Amniotic epithelial cell (primary cell): ENCODE measurements at places on chromosomes 12 and 14.

DNA sequence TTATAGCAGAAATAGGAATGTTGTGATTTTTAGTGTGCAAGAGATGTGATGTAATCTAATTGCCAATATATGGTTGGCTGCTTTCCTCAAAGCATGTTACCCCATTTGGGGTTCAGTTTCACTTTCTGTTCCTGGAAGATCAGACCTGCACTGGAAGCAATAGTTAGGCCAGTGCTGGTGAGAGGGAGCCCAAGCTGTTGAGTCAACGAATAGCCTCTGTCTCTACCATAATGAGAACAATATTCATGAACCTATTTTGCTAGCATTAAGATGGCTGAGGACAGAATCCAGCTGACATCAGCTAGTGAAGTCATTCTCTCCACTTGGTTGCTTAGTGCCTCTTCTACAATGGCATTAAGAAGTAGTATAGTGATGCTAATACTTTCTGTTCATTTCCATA lies 379.9 kb upstream of the DCN start:
- no peak for DNase-seq

DNA sequence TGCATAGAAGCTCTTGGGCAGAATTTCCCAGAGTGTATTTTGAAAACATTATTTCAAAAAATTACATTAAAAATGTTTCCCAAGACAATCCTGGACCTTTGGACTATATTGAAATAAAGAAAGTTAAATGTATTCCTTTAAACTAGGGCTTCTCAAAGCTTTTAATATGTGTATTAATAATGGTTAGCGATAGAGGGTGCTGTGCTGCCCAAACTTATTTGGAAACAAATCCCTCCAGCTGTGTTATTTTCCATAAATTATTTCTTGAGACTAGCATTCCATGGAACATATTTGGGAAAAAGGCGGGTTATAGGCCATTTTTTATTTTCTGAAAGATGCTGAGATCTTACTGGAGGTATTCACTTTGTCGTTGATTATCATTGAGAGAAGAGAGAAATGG lies 397.8 kb upstream of the MIS18BP1 start:
- no peak for DNase-seq

GRCh38 chr12:46609273-46609623 lies 216.5 kb downstream of the SLC38A4 start:
- no peak for DNase-seq

- no peak for DNase-seq
Measured at GRCh38 chr12:87266305-87266704, 762.9 kb downstream of the C12orf50 start.

GRCh38 chr14:50943943-50944646 lies at the start of gene PYGL:
TSS of gene PYGL (minus strand) at chr14:50944483. CDS start at chr14:50944403, 80 bp downstream.
- DNase-seq = peak; percentile 53

- no peak for DNase-seq
Measured at GRCh38 chr12:91627225-91627624, 444.6 kb upstream of the DCN start.

DNA sequence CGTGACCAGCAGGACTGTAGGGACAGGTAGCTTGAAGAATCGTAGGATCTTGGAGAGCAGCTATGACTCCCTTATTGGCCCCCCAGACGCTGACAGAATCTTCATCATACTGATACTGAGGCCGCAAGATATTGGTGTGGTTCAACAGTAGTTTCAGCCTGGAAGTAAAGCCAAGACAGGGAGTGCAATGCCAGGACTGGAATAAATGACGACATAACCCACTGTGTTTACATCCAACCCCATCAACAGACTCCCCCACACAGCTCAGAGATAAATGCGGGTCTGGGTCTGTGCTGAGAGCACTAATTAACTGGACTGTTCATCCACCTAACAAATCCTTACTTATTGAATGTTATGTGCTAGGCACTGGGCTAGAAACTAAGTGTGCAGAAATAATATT lies 16.6 kb downstream of the NOXRED1 start:
- peak; percentile 98 for DNase-seq

GRCh38 chr12:84270470-84271140 lies 642.0 kb downstream of the SLC6A15 start:
- DNase-seq = no peak

GRCh38 chr14:60485057-60485597 lies 736 bp downstream of the C14orf39 start:
- no peak for DNase-seq

GRCh38 chr14:31059152-31059924 lies 33.2 kb upstream of the STRN3 start:
- peak; percentile 99 for DNase-seq

DNA sequence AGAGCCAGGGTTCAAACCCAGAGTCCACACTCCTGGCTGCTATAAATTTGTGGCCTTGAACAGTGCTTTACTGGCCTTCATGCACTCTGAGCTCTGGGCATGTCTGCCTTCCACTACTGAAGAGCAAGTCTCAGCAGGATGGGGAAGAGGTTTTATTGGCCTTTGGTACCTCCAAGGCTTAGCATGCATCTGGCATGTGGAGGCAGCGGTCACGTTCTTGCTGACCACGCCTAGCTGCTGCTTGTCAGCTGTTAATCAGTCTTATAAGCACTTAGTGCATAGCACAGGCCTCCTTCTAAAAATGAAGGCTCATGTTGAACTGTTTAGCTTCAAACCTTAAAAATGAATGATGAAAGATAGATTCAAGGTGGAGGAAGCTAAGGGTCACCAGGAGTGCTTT lies 177.5 kb downstream of the PELI2 start:
- DNase-seq = no peak

DNA sequence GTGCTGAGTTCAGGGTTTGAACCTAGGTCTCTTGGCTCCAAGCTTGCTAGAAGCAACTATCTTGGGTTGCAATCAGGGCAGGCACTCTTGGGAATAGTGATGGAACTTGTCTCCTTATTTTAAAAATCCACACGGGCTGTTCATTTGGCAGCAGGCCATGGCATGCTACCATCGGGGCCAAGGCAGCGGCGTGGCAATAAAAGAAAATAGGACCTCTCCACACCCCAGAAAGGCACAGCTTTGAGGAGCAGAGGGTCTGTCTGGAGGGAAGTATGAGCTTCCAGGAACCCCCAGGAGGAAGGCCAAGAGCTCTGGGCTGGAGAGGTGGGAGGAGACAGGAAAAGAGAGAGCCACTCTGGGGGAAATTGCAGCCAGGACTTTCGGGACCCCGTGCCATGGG lies 15.3 kb downstream of the RPS6KL1 start:
- no peak for DNase-seq

DNA sequence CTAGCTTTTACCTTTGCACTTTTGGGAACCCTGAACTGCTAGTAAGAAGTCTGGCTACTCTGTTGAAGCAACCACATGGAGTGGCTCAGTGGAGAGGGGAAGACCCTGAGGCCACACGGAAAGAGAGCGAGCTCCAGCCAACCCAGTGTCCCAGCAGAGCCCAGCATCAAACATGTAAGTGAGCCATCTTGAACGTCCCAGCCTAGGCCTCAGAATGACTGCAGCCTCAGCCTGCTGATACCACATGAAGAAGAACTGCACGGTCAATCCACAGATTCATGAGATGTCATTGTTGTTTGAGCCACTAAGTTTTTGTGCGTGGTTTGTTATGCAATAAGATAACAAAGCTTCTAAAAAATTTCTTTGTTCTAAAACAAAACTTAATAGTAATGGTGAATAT lies 40.2 kb downstream of the TFCP2 start:
- DNase-seq = no peak

- DNase-seq = peak; percentile 98
Measured at GRCh38 chr12:110109037-110109836, 14.9 kb upstream of the IFT81 start.

GRCh38 chr12:105888696-105889095 lies 250.1 kb downstream of the NUAK1 start:
- DNase-seq = peak; percentile 87

GRCh38 chr12:122072031-122072970 lies 6.3 kb upstream of the MLXIP start:
- DNase-seq = peak; percentile 98

DNA sequence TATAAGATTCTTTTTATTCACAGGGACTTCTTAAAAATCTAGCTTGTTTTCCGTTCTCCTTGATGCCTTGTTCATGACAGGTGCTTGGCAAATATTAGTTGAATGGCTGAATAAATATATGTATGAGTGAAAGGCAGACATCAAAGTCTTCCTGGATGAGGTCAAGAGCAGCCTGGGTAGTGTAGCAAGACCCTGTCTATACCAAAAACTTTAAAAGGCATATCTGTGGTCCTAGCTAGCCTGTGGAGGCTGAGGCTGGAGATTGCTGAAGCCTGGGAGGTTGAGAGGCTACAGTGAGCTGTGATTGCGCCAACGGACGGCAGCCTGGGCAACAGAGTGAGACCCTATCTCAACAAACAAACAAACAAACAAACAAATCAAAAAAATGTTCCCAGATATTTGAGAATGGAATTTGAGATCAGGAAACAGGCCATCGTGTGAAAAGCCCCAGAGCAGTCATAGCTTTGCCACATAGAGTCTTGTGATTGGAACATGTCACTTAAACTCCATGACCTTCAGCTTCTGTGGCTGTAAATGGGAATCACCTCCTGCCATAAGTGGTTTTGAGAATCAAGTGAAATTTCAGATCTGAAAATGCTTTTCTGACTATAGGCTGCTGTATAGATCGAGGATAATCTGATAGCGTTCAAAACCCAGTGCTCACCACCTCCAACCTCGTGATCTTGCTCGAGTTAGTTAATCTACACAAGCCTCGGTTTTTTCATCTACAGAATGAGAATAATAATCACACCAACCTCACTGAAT lies 64.3 kb downstream of the ZFP36L1 start:
- no peak for DNase-seq

- DNase-seq = no peak
Measured at GRCh38 chr14:91415794-91416743, 1.6 kb downstream of the CCDC88C start.

DNA sequence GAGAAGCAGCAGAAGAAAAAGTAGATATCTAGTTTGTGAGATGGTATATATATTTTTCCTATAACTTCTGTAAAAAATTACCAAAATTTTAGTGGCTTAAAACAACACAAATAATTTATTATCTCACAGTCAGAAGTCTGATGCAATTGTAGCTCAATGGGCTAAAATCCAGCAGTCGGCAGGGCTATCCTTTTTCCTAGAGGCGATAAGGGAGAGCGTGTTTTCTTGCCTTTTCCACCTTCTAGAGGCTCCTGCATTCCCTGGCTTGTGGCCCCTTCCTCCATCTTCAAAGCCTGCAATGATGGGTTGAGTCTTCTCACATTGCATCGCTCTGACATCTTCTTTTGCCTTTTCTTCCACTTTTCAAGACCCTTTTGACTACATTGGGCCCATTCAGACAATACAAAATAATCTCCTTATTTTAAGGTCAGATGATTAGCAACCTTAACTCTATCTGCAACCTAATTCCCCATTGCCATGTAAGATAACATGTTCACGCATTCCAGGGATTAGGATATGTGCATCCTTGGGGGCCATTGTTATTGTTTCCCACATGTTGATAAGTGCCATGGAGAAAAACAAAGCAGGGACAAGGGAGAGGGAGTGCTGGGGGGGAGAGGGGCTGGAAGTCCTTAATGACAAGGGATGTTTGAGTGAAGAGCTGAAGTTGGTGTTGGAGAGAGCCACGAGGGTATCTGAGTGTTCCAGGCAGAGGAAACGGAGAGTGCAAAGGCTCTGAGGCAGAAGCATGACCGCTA lies 13.8 kb upstream of the DDX47 start:
- DNase-seq = peak; percentile 30

- no peak for DNase-seq
Measured at GRCh38 chr14:105335735-105336476, 21.4 kb downstream of the PACS2 start.

- DNase-seq = peak; percentile 41
Measured at GRCh38 chr12:9064815-9065606, 50.7 kb downstream of the A2M start.

- DNase-seq = no peak
Measured at GRCh38 chr14:78227248-78228077, 57.3 kb downstream of the NRXN3 start.

DNA sequence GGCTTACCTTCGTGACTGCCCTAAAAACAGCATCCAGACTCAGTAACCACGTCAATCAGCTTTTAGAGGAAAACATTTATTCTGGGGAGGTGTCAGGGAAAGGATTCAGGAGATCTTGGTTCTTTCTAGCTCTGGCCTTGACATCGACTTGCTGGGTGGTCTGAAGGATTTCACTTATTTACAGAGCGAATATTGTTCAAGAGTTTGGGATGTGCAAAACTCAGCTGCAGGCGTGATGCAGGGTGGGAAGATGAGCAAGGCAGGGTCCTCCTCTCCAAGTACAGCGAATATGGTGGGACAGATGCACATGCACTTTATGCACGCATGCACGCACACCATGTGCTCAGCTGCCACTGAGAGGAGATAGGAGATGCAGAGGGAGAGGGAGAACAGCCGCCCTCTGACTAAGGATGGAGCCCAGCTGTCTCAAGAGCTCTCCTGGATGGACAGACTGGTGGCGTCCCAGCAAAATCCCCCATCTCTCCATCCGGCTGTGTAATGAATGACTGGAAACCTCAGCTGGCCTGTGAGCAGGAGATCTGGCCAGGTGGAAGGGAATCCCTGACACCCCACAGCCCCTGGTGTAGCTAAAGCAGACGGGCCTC lies 24.4 kb upstream of the BDKRB1 start:
- DNase-seq = no peak

GRCh38 chr14:90938615-90939014 lies 121.8 kb downstream of the RPS6KA5 start:
- no peak for DNase-seq

GRCh38 chr12:10617863-10618262 lies 4.5 kb upstream of the MAGOHB start:
- no peak for DNase-seq

DNA sequence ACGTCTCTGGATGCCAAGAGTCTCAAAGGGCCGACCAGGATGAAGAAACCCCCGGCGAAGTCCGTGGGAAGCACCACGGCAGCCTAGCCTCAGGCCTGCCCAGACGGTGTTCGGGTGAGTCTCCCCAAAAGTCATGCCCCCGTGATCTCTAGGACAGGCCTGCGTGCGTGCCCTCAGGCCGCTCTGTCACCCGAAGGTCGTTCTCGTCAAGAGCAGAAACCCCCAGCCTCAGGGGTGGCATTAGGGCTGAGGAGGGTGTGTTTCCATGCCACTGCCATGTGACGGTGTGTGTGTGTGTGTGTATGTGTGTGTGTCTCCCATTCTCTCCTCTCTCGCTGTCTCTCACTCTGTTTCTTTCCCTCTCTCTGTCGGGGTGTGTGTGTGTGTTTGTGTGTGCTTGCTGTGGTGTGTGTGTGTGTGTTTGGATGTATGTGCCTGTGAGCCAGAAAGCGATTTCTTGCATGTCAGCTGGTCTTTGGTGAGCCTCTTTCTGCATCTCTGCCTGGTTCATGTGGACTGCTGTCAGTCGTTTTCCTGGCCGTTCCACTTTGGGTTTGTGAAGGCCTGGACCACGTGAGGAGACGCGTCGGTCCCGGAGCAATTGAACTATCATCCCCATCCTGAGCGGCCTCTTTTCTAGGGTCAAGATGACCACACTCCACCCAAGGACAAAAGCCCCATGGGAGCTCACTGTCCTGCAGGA lies 772.5 kb upstream of the ALG10B start:
- DNase-seq = no peak

- no peak for DNase-seq
Measured at GRCh38 chr12:68745376-68745903, 536 bp upstream of the SLC35E3 start.

DNA sequence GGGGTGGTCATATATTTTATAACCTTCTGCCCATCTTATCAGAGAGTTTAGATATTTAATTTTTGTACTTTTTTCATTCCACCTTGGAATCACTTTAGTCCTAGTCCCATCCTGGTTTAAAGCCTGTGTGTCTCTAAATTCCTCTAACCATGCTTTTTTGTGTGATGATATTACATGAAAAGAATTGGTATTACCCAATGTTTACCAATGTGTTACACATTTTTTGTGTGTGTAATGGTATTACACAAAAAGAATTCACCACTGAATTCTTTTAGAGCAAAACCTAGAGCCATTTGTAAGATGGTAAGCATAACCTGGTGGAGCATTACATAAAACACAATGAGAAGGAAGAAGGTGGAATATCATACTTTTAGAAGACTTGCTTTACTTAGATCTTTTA lies 77.5 kb downstream of the FAR2 start:
- DNase-seq = peak; percentile 36
